ENCODE measurements at places on chromosomes 3 and 15.
A peak's percentile ranks its signal among the peaks of the same experiment; 100 is the strongest.

- ATAC-seq, result no peak
These were observed 385.4 kb downstream of the MECOM start for GRCh38 chr3:169278092-169278491.

- no peak for ATAC-seq
These were observed 802.5 kb upstream of the DPPA4 start for GRCh38 chr3:110139821-110140220.

- no peak for ATAC-seq
These were observed 69.9 kb downstream of the LDHAL6B start for GRCh38 chr15:59276225-59277178.

DNA sequence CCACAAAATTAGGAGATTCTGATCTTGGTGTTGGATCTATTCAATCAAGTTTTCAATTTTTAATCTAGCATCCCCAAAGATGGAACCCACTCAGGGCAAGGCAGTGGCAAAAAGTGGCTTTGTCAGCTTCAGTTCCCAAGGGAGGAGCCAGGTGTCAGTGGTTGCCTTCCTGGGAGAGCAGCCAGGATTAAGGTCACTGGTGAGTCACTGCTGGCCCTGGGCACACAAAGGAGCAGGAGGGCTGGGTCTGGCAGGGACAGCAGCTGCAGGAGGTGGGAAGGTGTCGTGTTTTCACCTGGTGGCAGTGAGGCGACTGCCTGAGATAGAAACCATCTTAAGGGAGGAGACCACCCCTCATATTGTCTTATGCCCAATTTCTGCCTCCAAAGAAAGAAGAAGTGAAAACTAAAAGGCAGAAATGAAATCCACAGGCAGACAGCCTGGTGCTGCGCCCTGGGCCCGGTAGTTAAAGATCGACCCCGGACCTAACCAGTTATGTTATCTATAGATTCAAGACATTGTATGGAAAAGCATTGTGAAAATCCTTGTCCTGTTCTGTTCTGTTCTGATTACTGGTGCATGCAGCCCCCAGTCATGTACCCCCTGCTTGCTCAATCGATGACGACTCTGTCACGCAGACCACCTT, 5.9 kb upstream of the KLHL25 start:
- ATAC-seq, result peak; percentile 67

DNA sequence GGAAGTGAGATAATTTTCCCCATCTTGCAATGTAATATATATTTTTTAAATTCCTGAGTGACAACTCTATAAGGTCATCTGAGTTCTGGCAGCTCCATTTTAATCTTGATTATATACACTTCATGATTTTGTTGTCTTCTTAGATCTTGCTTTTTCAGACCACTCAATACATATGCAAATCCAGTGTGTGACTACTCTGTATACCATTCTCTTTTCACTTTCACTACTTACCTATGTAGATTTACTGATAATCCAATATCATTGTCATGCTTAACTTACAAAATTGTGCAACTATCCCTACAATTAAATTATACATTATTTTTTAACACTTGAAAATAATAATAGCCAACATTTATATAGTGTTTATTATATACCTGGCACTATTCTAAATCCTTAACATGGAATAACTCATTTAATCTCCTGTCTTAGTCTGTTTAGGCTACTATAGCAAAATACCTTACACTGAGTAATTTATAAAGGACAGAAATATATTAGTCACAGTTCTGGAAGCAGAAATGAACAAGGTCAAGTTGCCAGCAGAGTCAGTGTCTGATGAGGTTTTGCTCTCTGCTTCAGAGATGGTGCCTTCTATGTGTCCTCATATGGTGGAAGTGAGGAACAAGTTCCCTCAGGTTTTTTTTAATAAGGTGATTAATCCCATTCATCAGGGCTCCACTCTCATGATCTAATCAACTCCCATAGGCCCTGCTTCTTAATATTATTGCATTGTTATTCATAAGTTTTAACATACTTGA, 338.5 kb downstream of the TUSC7 start:
- ATAC-seq, result no peak

GRCh38 chr3:155701882-155702465, 42.9 kb downstream of the PLCH1 start:
- ATAC-seq, result peak; percentile 54

GRCh38 chr3:102545276-102545675, 110.5 kb downstream of the ZPLD1 start:
- no peak for ATAC-seq

- no peak for ATAC-seq
These were observed 48.4 kb downstream of the OPA1 start for GRCh38 chr3:193641440-193641775.

GRCh38 chr3:49183873-49184272, 12.5 kb downstream of the KLHDC8B start:
- no peak for ATAC-seq

DNA sequence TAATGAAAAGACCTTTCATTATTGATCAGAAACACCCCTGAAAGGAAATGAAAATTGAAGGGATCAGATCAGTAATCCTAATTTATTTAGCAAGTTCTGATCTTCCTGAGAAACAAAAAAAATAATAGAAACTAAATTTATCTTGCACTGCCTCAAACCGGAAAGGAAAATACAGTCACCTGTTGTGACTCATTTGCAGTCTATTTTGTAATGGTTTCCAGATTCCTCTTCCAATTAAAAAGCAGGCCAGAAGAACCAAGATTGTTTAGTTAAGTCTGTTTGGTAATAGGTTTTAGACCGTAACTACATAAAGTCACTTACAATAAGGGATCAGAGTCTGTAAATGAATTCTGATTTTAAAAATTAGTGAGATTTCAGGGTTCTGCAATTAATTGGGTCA, 49.7 kb upstream of the ATOSA start:
- ATAC-seq, result no peak

- peak; percentile 84 for ATAC-seq
These were observed 16.2 kb upstream of the VILL start for GRCh38 chr3:37974121-37975083.

DNA sequence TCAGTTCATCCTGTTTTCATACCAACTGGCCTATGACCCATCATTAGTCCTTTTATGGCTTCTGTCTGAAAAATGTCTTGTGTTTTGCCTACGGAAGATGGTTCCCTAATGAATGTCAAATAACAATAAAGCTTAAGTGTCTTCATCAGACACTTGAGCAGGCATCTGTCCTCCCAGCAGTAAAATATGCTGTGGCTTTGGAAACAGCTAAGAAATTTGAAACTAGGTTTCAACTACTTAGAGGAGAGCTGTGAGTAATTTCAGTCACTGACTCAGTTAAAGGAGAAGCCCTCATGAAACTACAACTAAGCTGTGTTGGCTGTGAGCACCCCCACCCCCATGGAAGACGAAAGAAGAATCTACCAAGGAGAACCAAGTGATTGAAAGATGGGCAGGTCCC, 409.4 kb upstream of the PPP2R3A start:
- ATAC-seq, result no peak

- ATAC-seq, result no peak
These were observed 118.1 kb downstream of the CLSTN2 start for GRCh38 chr3:140052771-140053702.

DNA sequence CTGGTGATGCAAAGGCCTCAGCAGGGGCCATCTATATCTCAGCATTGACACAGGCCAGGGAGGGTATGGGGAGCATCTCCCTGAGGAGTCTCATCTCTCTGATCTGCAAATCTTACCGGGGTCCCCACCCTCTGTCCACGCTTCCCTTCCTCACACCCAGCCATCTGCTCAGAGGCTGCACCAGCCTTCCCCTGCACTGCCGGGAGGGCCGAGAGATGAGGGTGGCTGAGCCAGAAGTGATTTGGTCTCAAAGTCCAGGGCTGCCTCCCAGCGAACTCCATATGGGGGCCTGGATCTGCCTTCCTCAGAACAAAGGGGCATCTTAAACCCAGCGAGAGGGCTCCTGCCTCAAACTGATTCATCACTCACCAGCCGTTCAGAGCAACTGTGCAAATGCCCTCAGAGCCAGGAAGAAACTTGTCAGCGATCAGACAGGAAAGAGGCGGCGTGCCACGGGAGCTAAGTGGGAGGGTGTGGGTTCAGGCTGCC, 4.6 kb downstream of the IGDCC3 start:
- no peak for ATAC-seq

DNA sequence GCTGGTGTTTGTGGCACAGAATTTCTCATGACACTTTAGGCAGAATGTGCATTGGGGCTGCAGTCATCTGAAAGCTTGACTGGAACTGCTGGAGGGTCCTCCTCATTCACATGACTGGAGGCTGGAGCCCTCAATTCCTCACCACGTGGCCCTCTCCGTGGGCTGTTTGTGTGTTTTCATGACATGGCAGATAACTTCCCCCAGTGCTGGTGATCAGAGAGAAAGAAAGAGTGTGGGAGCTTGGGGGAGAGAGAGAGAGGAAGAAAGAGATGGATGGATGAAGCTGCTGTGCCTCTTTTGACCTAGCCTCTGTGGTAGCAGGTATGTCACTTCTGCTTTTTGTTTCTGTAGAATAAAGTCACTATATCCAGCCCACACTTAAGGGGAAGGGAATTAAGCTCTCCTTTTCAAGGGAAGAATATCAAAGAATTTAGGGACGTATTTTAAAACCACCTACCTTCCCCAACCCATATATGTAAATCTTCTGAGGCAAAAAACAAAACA, 169.6 kb upstream of the IL12A start:
- ATAC-seq, result no peak

GRCh38 chr15:63364399-63365272, 17.0 kb downstream of the CA12 start:
- no peak for ATAC-seq

DNA sequence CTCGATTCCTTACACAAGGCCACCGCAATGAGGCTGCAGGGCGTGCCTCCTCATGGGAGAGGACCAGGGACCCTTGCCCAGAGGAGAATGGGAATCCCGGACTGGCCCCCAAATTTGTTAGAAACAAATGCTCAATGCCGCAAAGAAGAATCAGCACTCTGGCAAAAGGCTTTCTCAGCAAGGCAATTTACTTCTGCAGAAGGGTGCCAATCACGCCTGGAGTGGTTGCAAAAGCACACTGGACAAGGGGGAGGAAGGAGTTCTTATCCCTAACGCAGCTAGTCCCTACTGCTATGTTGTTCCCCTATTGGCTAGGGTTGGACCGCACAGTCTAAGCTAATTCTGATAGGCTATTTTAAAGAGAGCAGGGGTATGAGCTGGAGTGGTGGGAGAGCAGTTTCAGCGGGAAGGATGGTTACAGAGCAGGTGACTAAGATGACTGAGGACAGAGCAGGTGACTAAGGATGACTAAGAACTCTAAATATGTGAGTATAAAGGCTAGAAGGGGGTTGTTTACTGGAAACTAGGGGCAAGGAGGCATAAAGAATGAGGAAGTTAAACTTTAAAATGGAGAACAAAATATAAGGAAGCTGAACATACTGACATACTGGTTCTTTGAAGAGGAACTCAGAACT, 48.5 kb downstream of the KATNBL1 start:
- ATAC-seq, result no peak

DNA sequence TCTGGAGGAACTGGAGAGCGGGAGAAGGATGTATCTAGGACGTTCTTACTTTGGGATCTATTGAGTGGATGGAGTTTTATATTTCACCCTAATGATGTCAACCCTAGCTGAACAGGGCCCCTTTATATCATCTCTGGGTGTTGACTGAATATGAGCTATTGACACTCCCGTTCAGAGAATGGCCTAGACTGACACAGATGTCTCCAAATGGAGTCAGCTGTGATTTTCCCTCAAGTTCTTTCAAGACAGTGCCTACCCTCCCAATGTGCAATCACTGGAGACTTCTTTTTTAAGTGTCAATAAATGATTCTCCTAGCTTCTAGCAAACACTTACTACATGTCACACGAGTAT, 63.8 kb downstream of the FRMD4B start:
- no peak for ATAC-seq

DNA sequence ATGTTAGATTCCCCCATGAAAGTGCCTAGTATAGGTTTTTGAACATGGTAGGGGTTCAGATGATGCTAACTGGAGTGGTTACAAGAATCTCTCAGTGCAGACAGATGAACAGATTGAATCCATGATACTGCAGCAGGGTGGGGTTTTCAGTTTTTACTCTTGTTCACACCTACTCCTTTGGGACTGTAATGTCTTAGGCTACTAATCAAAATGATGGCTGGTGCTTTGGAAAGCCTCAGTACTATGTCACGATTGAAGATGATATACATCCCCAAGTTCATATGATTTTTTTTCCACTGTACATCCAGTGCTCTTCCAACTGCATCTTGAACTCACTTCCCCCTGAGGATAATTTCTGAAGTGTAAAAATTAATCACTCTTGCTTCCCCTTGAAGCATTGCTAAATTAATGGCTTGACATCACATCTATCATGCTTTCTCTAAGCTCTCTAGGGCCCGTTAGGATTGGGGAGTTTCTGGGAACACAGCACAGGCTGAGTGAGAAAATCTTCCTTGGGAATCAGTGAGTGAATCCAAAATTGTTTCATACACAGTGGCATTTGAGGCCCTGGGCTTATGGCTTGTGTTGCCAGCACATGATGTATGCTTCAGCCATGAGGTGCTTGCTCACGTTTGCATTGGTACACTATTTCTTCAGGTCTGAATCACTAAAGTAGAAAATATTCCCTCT, 115.0 kb upstream of the TPRG1 start:
- peak; percentile 77 for ATAC-seq

- ATAC-seq, result peak; percentile 43
These were observed 9.1 kb downstream of the MRPS11 start for GRCh38 chr15:88476635-88477060.

DNA sequence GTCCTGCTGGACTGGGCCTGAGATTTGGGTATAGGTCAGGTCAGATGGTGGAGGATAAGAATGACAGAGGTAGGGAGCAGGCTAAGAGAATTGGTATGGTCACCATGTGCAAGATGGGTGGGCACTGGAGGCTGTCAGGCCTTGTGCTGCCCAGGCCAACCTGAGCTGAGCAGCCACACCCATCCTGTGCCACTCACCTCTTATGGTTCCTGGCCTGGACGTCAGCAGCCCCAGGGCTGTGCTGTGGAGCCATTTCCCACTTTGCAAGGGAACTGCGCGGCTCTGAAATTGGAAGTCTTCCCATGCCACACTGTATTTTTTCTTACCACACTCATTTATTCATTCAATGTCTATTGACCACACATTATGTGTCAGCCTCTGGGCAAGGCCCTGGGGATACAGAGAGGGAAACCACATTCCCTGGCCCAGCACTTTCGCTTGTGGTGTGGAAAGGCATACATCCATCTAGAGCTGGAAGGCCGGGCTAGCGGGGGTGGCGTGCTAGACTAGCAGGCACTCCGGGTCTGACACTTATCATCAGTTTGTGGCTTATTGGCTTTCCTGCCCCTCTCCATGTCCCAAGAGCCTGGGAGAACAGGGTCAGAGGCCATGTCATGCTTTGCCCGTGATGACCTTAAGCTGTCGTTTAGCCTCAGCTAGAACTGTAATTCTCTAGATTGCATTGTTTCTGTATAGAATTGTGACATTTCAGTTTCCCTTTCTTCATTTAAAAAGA, 51.1 kb upstream of the POLG start:
- no peak for ATAC-seq

GRCh38 chr3:161054860-161055604, 50.1 kb downstream of the B3GALNT1 start:
- no peak for ATAC-seq

GRCh38 chr3:98563661-98564281, 29.6 kb downstream of the CPOX start:
- no peak for ATAC-seq

DNA sequence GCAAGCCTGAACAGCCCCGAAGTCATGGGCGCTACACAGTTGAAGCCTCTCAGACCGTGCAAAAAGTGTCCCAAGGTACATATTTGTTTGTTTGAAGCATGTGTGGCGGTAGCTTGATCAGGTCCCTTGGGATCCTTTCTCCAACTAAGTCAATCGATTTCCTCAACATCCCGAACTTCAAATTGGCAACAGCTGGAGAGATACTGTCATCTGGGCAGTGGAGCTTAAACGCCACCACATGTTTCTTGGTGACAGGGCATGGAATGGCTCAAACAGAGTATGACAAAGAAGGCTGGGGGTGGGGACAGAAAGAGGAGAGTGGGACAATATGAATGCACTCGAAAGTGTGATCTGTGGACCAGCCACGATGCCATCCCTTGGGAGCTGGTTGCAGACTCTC, 84.9 kb upstream of the PSMD6 start:
- no peak for ATAC-seq
